GM12878 (cell line): ENCODE measurements at places on chromosomes 1 and 21. TPM values are rescaled to one million over a fixed set of nuclear protein-coding genes. Genes with fewer than 3 reads are reported as not detected.

Gene TRIM67
- not detected in 2 replicates for polyA plus RNA-seq

- no peak overlapping the region for H3K4me3 ChIP-seq
- no peaks in the 10 kb centered on the region; the same call in 1 of the 2 replicates for H3K27me3 ChIP-seq
- H3K27ac ChIP-seq = no peak overlapping the region
- no peaks in the 10 kb centered on the region for H3K4me1 ChIP-seq
- H3K36me3 ChIP-seq = no peaks in the 10 kb centered on the region
These were observed 97.5 kb downstream of the CASZ1 start for GRCh38 chr1:10698726-10699469.

DNA sequence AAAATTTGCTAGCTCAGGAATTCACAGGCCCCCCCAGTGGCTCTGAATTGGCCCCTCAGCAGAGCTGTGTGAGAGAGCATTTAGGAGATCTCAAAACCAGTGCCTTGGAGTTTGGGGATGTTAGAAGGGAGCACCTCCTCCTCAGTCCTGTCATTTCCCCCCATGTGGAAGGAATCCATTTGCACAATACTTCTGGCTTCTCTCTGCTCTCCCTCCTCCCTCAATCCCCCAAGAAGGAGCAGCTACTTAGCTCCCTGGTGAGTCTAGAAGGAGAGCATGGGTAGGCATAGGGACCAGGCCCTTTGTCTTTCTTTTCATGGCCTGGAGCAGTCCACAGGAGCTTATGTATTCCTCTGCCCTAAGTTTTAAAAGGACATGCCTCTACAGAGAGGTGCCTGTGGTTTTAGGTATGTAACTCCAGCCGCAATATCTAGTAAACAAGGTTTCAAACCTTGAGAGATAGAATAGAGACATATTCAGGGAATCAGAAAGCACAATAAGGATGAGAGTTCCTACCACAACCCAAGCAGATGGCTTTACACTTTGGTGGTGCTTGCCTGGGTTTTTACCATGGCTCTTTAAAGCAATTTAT is 199.4 kb downstream of the FCRL5 start:
- DNase-seq = no peak
- H3K36me3 ChIP-seq = no peaks in the 10 kb centered on the region
- no peaks in the 10 kb centered on the region for H3K27me3 ChIP-seq
- H3K4me3 ChIP-seq = no peak overlapping the region

- H3K27ac ChIP-seq = peak overlapping the region; percentile 83
- no peak for DNase-seq
- no peaks in the 10 kb centered on the region for H3K27me3 ChIP-seq
- H3K4me3 ChIP-seq = peak overlapping the region; percentile 87
These were observed 724 bp downstream of the DOCK7 start for GRCh38 chr1:62687421-62687902.

Gene SYDE2
- 0.87 and 1.1 TPM in 2 replicates for polyA plus RNA-seq

GRCh38 chr21:35976481-35976880 is 83.8 kb downstream of the SETD4 start:
- no peaks in the 10 kb centered on the region for H3K4me1 ChIP-seq
- no peak for DNase-seq
- no peak overlapping the region for H3K27ac ChIP-seq
- no peaks in the 10 kb centered on the region for H3K36me3 ChIP-seq
- no peak overlapping the region for H3K4me3 ChIP-seq

Gene CKS1B
- polyA plus RNA-seq = 392 and 419 TPM in 2 replicates

GRCh38 chr21:31772674-31773555 is 41.0 kb upstream of the SCAF4 start:
- peaks cover 15% of the 10 kb centered on the region for H3K4me1 ChIP-seq
- no peaks in the 10 kb centered on the region for H3K27me3 ChIP-seq

- H3K4me1 ChIP-seq = no peaks in the 10 kb centered on the region
- H3K27ac ChIP-seq = no peak overlapping the region
- H3K27me3 ChIP-seq = no peaks in the 10 kb centered on the region
- no peaks in the 10 kb centered on the region for H3K36me3 ChIP-seq
These were observed 462.7 kb upstream of the CXADR start for GRCh38 chr21:17050156-17050555.

Gene HSF2BP
- 0.14 and 0.53 TPM in 2 replicates for polyA plus RNA-seq

GRCh38 chr1:4404854-4405590 is 249.4 kb upstream of the AJAP1 start:
- H3K36me3 ChIP-seq = no peaks in the 10 kb centered on the region
- H3K27ac ChIP-seq = no peak overlapping the region
- H3K4me1 ChIP-seq = no peaks in the 10 kb centered on the region

- no peak overlapping the region for H3K4me3 ChIP-seq
- no peaks in the 10 kb centered on the region; the same call in 1 of the 2 replicates for H3K27me3 ChIP-seq
- DNase-seq = no peak
These were observed 12.0 kb downstream of the SYT2 start for GRCh38 chr1:202698276-202698675.

- no peak overlapping the region for H3K27ac ChIP-seq
- DNase-seq = no peak
- no peak overlapping the region for H3K4me3 ChIP-seq
- H3K4me1 ChIP-seq = no peaks in the 10 kb centered on the region
- no peaks in the 10 kb centered on the region for H3K27me3 ChIP-seq
These were observed 105.0 kb upstream of the COL6A1 start for GRCh38 chr21:45876381-45877170.

Gene KLHL21
- 3.5 and 9.2 TPM in 2 replicates for polyA plus RNA-seq

- no peaks in the 10 kb centered on the region for H3K36me3 ChIP-seq
- H3K4me3 ChIP-seq = no peak overlapping the region
- H3K27me3 ChIP-seq = no peaks in the 10 kb centered on the region
- no peak overlapping the region for H3K27ac ChIP-seq
- no peak for DNase-seq
- no peaks in the 10 kb centered on the region for H3K4me1 ChIP-seq
These were observed 1.5 kb upstream of the SLC25A24 start for GRCh38 chr1:108201687-108202086.

DNA sequence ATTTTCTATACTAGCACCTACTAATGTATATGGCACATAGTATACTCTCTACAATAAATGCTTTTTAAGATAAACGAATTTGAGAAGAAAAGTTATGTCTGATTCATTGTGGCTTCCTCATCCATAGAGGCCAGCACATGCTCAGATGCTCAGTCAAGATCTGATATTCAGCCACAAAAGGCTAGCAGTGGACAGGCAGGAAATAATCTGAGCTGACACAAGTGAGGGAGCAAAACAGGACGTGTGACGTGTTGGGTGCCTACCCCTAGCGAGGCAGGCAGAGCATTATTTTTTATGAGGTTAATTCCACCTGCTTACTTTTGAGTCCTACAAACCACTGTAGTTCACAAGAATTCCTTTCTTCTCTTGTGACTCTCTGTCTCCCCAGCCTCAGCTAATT is 550.9 kb downstream of the SMYD3 start:
- H3K36me3 ChIP-seq = no peaks in the 10 kb centered on the region
- DNase-seq = no peak
- H3K27ac ChIP-seq = no peak overlapping the region
- H3K27me3 ChIP-seq = no peaks in the 10 kb centered on the region

DNA sequence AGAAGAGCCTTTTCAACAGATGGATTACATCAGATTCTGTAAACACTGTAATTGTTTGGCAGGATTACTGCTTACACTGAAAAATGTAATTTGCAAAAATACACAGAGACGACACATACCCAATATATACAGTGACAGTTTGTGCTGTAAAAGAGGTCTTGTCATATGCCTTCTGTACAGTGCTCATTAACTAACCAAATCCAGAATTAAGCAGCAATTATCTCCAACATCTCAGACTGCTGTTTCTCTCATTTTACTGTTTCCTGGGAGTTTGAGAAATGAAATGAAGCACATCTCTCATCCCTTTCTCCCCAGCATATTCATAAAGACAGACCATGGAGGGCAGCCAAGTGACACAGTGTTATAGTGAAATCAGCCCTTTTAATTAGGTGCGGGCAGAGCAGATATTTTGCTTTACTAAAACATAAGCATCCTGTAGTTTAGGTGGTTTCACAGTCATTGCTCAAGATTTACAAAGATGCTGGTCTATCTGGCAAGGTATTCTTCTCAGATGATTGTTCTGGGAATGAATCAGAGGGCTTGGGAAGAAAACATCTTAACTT is 618.4 kb upstream of the USP24 start:
- H3K36me3 ChIP-seq = no peaks in the 10 kb centered on the region
- H3K4me3 ChIP-seq = no peak overlapping the region
- no peaks in the 10 kb centered on the region for H3K27me3 ChIP-seq
- no peaks in the 10 kb centered on the region for H3K4me1 ChIP-seq

Gene ANKRD45
- 0.15 TPM in 1 of 2 replicates, not detected in the other for polyA plus RNA-seq

GRCh38 chr1:3921765-3922164 is 21.7 kb upstream of the C1orf174 start:
- no peak overlapping the region for H3K4me3 ChIP-seq
- H3K27ac ChIP-seq = no peak overlapping the region
- H3K36me3 ChIP-seq = no peaks in the 10 kb centered on the region
- no peaks in the 10 kb centered on the region for H3K4me1 ChIP-seq
- no peak for DNase-seq

Gene KRTAP20-1
- polyA plus RNA-seq = not detected in 2 replicates

Gene DSTYK
- polyA plus RNA-seq = 2.7 and 3.2 TPM in 2 replicates

Gene GUCA2B
- not detected in 2 replicates for polyA plus RNA-seq

Gene PLPPR4
- not detected in 2 replicates for polyA plus RNA-seq

DNA sequence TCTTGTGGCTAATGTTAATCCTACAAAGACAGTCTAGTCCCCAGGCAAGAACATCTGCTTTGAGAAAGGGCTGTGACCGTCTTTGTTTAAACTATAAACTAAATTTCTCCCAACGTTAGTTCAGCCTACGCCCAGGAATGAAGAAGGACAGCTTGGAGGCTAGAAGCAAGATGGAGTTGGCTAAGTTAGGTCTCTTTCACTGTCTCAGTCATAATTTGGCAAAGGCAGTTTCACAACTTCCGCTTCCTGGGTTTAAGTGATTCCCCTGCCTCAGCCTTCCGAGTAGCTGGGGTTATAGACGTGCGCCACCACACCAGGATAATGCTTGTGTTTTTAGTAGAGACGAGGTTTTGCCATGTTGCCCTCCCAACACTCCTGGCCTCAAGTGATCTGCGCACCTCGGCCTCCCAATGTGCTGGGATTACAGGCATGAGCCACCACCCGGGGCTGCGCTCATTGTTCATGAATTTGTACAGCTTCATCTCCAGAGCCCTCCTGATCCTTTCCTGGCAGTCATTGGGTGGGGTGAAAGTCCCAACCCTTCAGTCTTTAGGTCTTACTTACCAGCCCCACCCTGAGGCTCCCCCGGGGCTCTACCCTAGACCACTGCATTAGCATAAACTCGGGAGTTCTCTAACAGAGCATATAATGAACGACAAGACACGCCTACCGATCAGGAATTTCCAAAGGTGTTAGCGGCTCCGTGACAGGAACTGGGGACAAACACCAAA is 4.9 kb upstream of the MASP2 start:
- peaks cover 12% of the 10 kb centered on the region for H3K4me1 ChIP-seq
- 0 out of 2 replicates have a peak overlapping the region, but pooled peaks have one; percentile 26 for H3K27ac ChIP-seq
- DNase-seq = no peak
- no peak overlapping the region for H3K4me3 ChIP-seq

Gene ADAMTS1
- polyA plus RNA-seq = 0.04 and 0.08 TPM in 2 replicates

DNA sequence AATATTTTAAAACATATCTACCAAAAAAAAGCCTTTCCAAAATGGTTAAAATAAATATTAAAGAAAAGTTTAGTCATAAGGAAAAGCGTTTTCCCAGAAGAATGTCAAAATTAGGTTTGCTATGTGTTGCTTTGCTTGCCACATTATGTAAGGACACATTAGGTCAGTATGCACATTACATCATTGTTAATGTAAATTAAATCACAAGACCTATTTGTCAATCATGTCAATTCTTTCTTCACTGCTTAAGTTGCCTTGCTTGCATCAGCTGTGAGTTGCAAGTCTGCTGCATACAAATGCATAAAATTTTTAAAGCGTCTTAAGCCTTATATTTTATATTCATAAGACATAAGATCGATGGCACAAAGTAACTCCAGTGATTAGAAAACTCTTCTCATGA is 448.9 kb downstream of the PCP4 start:
- DNase-seq = no peak
- no peaks in the 10 kb centered on the region for H3K4me1 ChIP-seq
- H3K36me3 ChIP-seq = no peaks in the 10 kb centered on the region
- H3K27ac ChIP-seq = no peak overlapping the region
- no peak overlapping the region for H3K4me3 ChIP-seq

GRCh38 chr1:209435654-209436566 is 147.6 kb upstream of the CAMK1G start:
- no peak overlapping the region for H3K4me3 ChIP-seq
- no peak for DNase-seq
- H3K36me3 ChIP-seq = no peaks in the 10 kb centered on the region
- no peak overlapping the region for H3K27ac ChIP-seq
- peaks cover 2% of the 10 kb centered on the region for H3K27me3 ChIP-seq

DNA sequence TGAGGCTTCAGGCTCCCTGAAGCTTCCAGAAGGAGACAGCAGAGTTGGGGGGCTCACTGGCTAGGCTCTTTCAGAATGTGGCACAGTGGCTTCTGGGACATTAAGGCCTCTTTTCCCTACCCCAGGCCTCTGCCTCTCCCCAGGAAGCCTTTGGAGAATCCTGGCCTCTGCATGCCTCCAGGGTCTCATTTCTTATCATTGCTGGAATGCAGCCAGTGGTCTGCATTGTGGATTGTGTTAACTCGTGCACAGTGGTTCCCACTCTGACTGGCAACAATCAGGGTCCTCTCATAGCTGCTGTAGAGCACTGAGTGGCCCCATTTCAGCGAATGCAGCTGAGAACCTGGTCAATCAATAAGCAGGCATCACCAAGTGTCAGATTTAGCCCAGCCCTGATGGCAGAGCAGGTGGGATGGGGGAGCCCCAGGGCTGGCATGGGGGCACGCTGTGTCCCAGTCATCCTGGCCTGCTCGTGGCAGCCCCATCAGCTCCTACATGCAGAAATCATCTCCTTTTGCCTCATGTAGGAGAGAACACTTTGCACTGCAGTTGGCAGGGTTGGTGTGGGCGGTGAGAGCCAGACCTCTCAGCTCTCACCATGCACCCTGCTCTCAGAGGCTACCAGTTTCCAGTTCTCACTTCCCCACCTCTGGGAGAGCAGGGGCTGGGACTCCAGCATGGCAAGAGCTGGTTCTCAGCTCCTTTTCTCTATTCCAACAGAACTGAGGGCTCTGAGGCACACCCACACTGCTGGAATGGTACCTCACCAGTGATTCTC is 13.4 kb downstream of the ADORA1 start:
- H3K4me3 ChIP-seq = no peak overlapping the region
- H3K4me1 ChIP-seq = no peaks in the 10 kb centered on the region
- no peak for DNase-seq

DNA sequence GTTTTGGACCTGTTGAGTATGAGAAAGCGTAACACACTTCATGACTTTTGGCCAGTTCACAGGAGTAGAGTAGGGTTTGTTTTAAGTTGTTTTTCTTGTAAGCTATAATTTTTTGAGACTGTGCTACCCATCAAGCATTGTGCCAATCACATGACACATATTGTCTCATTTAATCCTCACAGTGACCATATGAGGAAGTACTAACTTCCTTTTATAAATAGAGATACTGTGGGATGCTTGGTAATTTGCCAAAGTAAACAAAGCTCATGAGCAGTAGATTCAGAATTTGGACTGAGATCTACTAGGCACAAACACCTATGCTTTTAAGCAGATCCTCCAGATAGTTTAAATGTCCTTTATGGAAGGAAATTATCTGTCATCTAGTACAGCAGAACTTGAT is 178.3 kb downstream of the CACNA1E start:
- no peak for DNase-seq
- H3K36me3 ChIP-seq = no peaks in the 10 kb centered on the region
- H3K27me3 ChIP-seq = no peaks in the 10 kb centered on the region
- H3K27ac ChIP-seq = no peak overlapping the region

GRCh38 chr1:200118779-200119505 is 91.4 kb downstream of the NR5A2 start:
- no peaks in the 10 kb centered on the region; the same call in 1 of the 2 replicates for H3K4me1 ChIP-seq
- no peak overlapping the region for H3K27ac ChIP-seq
- no peak overlapping the region for H3K4me3 ChIP-seq
- no peaks in the 10 kb centered on the region for H3K36me3 ChIP-seq
- H3K27me3 ChIP-seq = no peaks in the 10 kb centered on the region
- no peak for DNase-seq

Gene GUCA2A
- polyA plus RNA-seq = not detected in 2 replicates
